K562 (cell line): ENCODE measurements at places on chromosomes 3 and 15.

DNA sequence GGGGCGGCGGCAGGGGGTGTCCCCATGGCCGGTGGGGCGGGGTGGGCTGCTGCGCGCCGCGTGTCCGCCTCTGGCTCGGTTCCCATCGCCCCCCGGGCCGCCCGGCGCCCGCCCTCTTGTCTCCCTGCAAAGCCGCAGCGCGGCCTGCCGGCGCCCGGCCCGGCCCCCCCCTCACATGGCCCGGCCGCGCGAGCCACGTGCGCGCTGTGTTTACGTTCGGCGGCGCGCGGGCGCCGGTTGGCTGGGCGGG is 502 bp downstream of the NR1D2 start:
- no peak for DNase-seq

- DNase-seq = no peak
These were observed 5.4 kb downstream of the PFN2 start for GRCh38 chr3:149965278-149965677.

- no peak for DNase-seq
These were observed 589 bp downstream of the ANAPC13 start for GRCh38 chr3:134485075-134485717.

GRCh38 chr3:7333125-7333524 is 472.2 kb downstream of the GRM7 start:
- no peak for DNase-seq

DNA sequence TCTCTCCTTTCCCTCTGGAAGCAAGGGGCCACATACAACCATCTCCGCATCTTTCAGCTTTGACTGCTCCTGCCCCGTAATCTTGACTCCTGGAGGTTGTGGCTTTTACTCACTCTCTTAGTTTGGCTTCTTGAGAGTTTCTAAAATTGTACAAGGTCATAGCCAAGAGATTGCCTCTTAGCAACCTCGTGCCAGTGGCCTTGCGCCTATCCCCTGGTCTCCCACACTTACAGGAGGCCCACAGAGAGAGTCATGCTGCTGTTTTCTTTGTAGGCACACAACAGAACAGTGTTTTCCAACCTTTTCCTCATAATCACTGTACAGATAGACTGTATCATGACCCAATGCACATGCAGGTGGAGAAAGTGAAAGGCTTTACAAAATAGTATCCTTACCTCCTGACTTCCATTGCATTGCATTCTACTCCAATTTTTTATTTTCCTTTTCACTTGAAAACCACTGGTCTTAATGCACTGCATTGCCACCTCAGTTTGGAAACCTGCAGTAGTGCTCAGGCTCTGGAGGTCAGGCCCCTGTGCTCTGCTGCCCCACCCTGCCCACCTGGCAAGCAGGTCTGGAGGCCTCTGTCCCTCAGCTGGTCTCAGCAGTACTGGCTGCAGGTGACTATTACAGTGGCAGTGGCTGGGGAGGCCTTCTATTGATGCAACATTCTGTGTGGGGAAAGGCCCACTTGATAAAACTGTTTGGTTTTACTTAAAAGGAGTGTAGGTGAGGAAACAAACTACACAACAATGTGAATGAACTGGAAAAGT is 156.2 kb downstream of the DNAJB8 start:
- no peak for DNase-seq

GRCh38 chr3:11211531-11212298 is 57.4 kb downstream of the HRH1 start:
- DNase-seq = no peak

- DNase-seq = no peak
These were observed 287.6 kb downstream of the SOX2 start for GRCh38 chr3:181999314-181999713.

DNA sequence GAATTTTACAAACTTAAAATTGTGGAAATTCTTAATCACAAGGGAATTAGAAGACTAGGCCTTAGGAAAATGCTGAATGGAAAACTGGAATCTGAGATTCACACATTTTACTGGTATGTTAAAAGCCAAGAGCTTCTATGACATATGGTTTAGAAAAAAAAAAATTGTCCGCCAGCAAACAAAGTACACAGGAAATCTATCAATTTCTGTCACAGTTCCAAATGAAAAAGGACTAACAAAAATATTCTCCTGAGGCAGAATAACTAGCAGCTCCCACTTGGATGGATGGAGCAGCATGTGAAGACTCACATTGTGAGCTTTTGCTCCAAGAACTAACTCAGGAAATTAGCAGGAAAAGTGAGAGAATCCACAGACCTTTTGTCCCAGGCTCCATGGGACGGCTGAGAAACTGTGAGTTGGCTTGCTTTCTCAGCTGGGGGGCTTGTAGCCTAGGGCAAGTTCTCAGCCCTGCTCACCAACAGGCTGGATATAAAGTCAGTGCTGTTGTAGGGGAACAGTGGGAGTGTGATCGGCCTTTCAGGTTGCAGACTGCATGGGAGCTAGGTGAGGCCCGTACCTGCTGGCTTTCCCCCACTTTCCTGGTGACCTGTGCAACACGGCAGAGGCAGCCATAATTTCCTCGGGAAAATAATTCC is 731.1 kb upstream of the SGO1 start:
- no peak for DNase-seq

- DNase-seq = no peak
These were observed 27.0 kb upstream of the TFG start for GRCh38 chr3:100682056-100682853.

DNA sequence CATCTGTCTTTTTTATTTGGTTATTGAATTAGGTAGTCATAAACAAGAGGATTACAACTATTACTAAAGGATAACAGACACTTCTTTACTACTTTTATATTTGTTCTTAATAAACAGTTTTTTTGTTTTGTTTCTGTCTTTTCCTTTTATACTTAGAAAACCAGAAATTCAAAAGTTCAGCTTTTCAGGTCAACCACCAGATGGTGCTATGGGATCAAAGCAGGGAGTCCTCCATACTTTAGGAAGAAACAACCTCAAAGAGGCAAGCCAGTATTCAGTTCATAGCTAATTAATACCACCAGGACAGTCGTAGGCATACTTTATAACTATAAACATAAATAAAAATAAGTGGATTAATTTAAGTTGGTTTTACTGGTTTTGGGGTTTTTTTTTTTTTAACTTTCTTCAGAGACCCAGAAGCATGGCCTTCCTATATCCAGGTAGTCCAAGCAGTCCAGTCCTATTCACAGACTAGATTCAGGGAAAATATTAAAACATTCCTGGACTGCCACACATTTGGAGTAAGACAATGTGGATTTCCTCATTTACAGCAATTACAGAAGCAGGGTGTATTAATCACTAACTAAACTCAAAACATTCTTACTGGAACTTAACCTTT is 16.0 kb upstream of the EID1 start:
- DNase-seq = peak; percentile 47

DNA sequence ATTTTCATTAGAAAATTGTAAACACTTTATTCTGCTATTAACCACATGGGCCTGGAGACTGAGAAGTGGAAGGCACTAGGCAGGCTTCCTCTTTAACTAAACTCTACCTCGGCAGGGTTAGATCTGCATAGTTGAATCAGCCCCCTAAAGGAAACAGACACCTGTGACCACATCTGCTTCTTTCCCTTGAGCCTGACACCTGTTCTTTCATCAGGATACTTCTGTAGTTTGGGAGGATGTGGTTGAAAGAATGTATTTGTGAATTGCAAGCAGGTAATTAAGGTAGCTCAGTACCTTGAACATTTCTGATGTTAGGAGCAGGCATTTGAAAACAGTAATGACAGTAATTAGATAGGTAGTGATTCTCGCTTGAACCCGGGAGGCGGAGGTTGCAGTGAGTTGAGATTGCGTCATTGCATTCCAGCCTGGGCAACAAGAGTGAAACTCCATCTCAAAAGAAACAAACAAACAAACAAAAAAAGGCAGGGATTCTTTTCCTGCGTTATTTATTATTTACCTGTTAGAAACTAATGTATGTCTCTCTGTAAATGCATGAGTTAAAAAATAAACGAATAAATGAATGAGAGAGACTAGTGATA is 468.5 kb downstream of the NLGN1 start:
- no peak for DNase-seq

DNA sequence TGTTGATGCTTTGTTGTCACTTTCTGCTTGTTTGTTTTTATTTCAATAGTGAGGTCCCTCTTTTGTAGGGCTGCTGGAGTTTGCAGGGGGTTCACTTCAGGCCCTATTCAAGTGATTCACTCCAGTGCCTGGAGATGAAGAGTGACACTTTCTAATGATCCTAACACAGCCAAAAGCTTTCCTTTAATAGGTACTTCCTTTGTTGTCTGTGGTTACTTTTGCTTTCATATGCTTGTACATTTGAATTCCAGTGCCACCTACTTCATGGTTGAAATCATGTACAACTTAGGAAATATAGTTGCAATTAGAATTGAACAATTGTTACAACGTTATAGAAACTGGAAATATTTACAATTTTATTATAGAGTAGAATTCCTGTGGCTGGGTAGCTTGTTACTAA is 466.8 kb upstream of the EPHA3 start:
- DNase-seq = no peak

DNA sequence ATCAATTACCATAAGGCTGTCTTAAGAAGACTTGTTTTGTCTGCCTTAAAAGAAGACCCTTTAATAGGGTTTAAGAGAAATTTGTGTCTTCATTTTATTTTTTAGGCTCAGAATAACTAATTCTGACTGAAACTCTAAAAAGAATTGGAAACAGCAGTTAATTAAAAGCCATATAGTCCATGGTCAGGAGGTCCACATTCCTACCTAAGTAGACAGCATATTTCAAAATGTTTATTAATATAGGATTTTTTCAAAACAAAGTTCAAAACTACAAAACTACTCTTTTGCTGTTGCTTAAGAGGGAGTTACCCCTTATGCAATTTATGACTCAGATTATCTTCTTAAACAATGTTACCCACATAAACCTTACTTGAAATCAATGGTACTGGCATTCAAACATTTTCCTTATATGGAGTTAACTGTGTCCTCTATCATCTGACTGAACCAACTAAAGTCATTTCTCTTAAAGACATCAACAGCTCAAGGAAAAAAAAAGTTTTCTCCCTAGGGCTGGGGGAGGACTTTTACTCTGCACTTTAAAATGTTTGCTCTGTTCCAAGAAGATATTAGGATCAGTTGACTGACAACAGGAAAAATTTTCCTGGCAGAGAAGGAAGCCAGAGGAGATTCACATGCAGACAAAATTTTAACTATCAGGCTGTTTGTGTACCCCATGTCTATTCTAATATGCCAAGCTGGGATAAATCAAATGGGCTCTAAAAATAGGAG is 56.8 kb upstream of the NANOGP8 start:
- DNase-seq = no peak

DNA sequence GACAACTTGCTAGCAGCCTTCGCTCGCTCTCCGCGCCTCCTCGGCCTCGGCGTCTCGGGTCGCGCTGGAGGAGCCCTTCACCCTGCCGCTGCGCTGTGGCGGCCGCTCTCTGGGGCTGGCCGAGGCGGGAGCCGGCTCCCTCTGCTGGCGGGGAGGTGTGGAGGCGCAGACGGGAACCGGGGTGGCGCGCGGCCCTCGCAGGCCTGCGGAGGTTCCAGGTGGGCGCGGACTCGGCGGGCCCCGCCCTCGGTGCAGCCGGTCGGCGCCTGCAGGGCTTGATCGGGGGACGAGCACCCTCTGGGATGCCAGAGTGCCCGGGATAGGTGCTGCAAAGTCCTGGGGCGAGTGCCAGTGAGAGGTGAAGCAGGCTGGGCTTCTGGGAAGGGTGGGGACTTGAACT is 989.9 kb downstream of the ROBO2 start:
- DNase-seq = no peak

DNA sequence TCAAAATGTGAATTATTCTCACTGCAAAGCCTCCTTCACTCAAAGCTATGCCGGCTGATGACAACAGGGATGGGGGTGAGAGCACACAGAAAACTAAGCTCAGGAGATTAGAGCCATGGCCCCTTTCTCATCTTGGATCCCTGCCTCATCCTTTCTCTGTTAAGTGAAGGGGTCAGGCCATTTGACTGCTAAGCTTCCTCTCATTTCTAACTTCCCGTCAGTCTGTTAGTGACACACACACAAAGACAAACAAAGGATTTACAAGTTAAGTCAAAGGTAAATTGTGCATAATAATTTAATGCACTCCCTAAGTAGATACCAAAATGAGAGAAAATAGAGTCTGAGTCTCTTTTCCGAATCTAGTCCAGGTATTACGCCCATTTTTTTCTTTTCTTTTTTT is 1.2 kb downstream of the SS18L2 start:
- no peak for DNase-seq

DNA sequence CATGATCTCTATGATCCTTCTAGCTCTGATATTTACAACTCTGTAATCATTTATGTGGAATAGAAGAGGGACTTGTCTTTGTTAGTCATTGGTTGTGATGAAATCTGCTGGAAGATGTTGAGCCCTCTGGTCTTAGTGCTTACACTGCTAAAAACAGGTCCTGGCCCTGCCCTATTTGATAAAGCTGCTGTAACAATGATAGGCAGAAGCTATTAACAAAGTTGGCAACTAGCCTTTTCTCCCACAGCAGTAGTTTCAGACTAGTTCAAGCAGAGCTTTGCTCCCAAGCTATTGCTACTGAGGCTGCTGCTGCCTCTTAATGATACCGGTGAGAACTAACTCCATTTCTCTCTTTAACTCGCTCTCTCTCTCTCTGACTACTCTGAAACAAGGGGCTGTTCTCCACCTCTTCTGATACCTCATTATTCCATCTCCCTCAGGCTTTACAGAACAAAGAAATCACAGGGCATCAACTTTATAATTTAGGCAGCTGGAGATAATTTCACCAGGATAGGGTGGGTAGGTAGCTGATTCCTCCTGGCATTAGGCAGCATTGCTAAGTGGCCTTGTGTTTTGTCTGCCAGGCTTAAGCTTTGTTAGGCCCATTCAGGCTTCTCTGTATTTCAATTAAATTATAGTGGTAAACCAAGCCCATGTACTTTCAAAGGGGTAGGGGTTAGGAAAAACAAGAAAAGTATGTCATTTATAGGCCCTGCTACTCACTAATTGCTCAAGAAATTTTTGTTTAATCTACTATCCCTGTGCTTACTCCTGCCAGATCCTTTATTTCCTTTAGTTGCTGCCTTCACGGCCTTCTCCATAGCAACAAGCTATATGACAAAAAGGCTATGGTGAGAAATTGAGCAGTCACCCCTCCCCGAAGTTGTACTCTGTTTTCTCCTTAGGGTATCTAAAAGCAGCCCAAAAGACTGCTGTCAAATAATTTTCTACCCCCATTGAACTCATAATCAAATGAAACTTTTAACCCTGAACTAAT is 139.6 kb downstream of the RBPMS2 start:
- DNase-seq = no peak

DNA sequence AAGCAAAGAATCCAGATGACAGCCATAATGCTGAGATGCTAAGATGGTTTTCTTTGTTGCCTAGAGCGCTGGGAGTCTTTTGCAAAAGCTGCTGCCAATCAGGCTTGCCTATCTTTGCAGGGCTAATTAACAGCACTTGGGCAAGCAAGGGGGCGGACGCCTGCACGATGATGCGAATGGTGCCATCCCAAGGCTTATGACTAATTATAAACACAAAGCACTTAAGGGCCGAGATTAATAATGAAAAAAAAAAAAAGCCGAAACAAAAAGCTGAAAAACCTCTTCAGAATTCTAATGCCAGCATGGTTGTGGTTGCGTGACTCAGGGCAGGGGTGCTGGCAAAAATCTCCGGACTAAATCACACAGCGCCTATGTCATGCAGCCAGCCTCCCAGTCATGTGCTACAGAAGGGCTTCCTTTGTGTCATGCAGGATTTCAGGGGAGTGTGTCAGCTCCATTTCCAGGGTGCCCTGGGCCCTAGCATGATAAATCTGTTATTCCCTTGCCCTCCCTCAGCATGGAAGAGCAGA is 185.0 kb upstream of the ANKRD28 start:
- DNase-seq = no peak
